Posterior vena cava (tissue), 2 donors: ENCODE measurements at places on chromosomes 2 and 18.

- DNase-seq, result no peak
Observed at GRCh38 chr2:85564144-85564563, 2.9 kb upstream of the GGCX start.

GRCh38 chr2:232505856-232506255, 14.3 kb upstream of the PRSS56 start:
- DNase-seq, result no peak

GRCh38 chr2:199484927-199485326, 27.2 kb upstream of the SATB2 start:
- no peak for DNase-seq

DNA sequence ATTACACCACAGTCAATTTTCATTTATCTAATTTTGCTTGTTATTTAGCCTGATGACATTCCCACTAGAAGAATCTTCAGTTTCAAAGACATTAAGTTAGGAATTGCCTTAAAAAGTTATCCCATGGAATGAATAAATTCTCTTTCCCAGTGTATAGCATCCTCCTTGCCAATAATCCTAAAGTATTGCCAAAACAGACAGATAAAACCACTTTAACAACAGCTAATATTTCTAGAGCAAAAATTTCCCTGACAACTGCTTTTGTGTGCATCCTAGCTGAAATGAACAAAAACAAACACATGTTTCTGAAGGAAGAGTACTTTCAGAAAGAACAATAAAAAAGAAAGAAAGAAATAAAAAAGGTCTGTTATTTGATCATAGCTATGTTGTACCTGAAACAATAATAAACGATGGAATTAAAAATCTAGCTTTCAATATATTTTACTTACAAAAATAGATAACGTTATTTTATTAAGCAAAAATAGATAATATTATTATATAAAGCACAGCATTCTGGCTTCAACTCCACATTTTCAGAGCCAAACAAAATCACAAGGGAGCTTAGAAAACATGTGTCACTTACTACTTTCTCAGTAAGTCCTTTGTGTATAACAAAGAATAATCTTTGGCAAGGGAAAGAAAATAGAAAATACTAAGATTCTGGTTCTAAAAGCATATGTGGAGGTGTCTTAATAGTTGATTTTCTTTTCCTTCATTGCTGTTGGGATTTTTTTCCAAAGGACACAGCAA, 939.0 kb upstream of the CRIM1 start:
- no peak for DNase-seq

- DNase-seq, result peak; percentile 88
Observed at GRCh38 chr18:79380816-79381806, 14.6 kb upstream of the NFATC1 start.

GRCh38 chr18:36296650-36297416, 680 bp upstream of the FHOD3 start:
- DNase-seq, result peak; percentile 87

DNA sequence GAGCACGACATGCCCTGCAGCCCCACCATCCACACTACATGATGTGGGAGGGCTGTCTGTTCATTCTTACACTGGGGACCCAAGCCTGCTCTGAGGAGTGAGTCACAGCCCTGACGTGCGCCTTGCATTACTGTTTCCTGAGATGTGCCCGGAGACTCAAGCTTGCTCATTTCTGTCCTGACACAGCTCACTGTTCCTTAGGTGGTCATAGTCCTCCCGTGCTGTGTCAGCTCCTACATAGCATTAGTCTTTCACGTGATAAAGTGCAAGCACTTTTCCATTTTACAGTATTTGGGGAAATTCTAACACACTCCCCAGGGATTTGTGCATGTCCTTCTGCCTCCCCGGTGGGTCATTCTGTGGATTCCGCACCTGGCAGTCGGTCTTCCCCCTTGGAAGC, 46.2 kb upstream of the TRIM43B start:
- no peak for DNase-seq

DNA sequence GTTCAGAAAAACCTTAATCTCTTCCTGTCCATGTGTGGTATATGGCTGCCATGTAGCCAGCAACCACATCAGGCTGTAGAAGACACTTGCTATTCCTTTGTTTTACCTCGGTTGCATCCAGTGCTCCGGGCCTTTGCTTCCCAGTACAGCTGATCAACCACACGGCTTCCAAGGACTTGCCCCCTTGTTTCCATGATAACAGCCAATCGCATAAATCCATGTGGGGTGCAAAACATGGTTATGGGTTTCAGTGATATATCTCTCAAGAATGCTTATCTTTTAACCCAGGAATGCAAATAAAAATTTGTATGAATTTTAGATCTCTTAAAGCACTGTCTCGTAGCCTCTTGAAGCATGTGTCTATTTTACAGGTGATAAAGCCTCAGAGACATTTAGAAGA, 118.3 kb downstream of the MGAT5 start:
- no peak for DNase-seq

DNA sequence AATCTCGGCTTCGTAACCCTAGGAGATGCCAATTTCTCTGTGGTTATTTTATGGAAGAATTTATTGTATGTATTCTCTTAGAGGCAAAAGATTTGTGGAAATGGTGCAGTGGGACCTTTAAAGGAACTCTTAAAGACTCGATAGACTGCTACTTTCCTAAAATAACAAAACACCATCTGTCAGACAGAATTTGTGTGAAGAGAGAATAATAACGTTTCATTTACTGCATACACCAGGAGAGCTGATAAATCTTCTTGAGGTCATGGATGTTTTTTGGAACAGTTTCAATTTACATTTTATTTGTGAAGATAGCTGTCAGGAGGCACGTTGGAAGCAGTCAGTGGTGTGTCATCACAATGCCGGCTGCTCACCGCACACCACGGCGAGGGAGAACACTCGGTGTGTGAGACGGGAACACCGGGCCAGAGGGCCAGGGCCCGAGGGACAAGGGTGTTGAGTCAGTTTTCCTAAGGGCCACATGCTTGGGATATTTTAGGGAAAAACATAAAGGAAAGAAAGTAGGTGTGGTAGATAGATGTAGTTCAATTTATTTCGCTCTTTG, 1681.0 kb upstream of the DDX18 start:
- DNase-seq, result no peak

GRCh38 chr2:181576431-181576830, 80.5 kb downstream of the CERKL start:
- no peak for DNase-seq

GRCh38 chr18:9449600-9450414, 25.5 kb upstream of the RALBP1 start:
- DNase-seq, result no peak

DNA sequence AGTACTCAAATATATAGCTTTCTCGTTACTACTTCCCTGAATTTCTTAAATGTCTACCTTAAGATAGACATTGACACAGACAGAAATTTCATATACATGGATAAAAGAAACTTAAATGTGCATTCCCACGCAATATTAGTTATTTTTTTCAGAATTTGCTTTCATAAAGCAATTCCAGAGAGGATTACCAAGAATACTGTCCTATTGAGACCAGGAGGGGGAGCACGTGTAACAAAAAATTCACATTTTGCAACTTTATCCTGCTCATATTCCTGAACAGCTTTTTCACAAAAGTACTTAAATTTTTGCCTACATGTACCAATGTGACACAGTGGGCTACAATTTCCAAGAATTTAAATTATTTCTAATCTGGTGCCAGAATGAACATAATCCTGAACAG, 30.7 kb upstream of the ERCC3 start:
- no peak for DNase-seq

DNA sequence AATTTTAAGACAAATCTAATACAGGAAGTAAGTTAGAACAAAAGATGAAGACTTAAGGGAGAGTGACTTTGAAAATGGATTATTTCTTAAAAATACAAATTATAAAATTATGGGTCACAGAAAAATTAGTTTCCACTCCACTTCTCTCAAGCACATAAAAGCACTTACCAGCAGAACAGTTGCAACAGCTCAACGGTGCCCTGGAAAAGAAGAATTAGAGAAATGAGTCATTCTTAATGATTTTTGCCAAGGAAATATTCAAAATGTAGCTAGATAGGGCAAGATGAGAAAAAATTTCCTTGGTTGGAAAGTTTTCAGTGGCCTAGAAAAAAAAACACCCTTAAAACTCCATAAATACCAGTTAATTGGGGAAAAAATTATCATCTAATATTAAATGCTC, 2185.6 kb upstream of the CELF4 start:
- DNase-seq, result no peak

GRCh38 chr2:99079226-99079625, 62.3 kb upstream of the C2orf15 start:
- DNase-seq, result no peak

DNA sequence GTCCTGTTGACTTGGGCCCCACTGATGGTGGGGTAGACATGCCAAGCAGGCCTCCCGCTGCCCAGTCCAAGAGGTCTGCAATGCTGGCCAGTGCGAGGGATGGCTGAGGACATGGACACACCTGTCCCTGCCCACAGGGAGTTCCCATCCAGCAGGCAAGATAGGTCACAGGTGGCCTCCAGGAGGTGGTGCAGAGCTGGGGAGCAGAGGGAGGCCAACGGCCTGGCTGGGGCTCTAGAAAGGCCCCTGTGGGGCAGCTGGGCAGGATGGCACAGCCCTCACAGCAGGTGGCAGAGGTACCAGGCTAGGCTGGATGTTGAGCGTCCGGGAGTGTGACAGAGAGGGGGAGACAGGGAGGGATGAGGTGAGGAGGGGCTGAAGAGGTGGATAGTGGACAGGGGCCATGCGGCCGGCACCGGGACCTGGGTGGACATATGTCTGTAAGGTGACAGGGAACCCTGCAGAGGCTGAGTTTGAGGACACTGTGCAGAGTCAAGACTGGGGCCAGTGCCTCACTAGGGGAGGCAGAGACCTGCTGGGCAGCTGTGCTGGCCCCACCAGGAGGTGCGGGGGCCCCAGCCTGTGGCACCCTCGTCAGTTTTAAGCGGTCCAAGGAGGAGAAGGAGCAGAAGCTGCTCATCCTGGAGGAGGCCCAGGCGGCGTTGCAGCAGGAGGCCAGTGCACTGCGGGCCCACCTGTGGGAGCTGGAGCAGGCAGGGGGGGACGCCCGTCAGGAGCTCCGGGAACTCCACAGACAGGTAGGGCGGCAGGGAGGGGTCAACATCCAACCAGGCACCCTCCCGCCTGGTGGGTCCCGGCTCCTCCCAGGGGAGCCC, 34.3 kb upstream of the SNED1 start:
- DNase-seq, result peak; percentile 78

DNA sequence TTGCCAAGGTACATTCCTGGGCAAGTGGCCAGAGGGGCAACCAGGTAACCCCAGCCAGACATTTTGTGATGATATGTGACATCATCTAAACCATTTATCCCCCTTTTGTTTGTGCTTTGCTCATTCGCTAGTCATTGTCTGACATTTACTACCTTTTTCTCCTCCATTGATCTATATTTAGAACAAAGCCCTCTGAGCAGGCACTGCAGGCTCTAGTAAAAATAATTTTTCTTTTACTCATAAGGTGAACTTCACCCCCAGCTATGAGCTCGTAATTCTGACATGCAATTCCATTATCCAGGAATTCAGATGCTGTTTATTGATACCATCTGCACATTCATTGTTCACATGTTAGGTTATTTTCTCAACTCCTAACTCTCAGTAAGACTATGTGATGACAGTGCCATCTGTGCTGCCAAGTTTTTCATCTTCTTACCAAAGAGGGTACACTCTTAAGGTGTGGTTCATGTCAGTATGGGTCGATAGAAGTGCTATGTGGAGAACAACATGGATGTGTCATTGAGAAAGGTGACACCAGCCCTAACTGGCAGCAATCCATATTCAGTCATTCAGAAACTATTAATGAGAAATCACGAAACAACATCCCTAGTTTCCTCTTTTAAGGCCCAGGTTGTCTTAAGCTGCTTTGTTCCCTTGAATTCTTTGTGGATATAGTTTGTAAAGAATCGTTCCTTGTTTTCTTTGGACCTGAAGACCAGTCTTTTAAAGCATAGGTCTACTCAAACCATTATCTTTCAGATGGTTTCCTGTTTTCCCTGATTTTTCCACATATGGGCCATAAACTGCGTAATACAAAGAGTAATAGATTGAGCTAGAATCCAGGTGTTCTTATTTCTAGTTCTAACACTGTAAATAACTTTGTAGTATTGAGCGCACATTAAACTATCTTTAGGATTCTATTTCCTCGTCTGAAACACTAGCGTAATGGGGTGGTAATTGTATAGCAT, 978.1 kb upstream of the CDH2 start:
- DNase-seq, result no peak

DNA sequence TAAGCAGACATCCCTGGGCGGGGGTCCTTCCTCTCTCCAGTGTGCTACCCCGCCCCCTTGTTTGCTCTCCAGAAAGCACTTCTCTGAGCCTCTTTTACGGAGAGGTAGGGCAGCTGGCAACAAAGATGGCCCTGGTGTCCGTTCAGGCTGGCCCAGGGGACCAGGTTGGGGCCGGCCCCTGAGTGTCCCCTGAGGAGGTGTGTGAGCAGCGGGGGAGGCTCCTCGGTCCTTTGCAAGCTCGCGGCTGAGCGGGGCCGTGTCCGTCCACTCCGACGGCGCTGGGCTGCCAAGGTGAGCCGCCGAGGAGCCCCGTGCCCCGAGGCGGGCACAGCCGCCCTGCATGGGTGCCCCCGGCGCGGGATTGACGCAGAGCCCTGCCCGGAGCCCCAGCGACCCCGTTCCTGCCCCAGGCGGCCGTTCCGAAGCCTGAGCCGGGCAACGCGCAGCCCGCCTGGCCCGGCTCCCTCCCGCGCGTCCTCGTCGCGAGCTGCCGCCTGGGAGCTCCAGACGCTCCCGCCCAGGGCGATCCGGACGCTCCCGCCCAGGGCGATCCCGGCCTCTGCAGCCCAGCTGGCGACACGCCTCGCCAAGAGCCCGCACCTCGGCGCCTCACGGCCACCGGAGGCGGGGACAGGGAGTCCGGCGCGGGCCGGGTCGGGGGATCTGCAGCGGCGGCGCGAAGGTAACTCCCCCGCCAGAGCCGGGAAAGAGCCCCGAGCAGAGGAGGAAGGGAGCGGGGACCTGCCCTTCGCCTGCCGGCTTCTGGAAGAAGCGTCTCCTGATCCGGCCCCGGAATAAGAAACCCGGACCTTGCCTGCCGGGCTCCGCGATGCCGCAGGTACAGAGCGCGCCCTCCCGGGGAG, at the start of gene PROKR1:
TSS of gene PROKR1 (plus strand) at position 569 of the 863 bp plus-strand sequence. CDS start 2,243 bp downstream, outside the sequence.
- DNase-seq, result peak; percentile 81

GRCh38 chr18:22939649-22940048, 6.5 kb downstream of the RBBP8 start:
- no peak for DNase-seq

GRCh38 chr2:109344270-109344805, 215.3 kb downstream of the SH3RF3 start:
- DNase-seq, result no peak

GRCh38 chr2:189247276-189247675, 67.7 kb upstream of the COL5A2 start:
- no peak for DNase-seq

GRCh38 chr2:145597006-145597405, 1077.1 kb upstream of the ZEB2 start:
- no peak for DNase-seq

- no peak for DNase-seq
Observed at GRCh38 chr2:180003559-180003958, 3.5 kb downstream of the CWC22 start.

GRCh38 chr2:221203856-221204255, 368.2 kb downstream of the EPHA4 start:
- DNase-seq, result no peak

GRCh38 chr2:209653134-209653533, 118.5 kb upstream of the UNC80 start:
- no peak for DNase-seq

GRCh38 chr2:25065768-25066167, 23.9 kb downstream of the EFR3B start:
- no peak for DNase-seq

- no peak for DNase-seq
Observed at GRCh38 chr18:73043611-73044010, 175.8 kb upstream of the NETO1 start.
